ENCODE measurements at places on chromosomes 11 and 22.

- no peak for DNase-seq
These were observed 40.0 kb upstream of the LRRC4C start for GRCh38 chr11:41499429-41499828.

DNA sequence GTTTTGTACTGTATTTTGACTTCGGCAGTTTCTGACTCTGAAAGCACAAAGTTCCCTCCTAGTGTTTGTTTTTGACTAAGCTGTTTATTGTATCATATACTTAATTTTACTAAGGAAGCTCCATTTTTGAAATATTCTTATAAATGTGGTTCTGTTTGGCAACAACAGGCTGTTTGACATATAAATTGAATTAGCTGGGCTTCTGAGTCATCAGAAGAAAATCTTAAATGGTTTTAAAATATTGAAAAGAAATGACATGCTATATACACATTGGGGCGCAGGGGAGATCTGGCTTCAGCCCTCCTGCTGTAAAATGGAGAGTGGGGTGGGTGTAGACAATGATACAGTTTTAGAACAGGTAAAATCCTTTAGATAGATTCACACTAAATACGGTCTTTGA, 38.6 kb downstream of the SHISA8 start:
- DNase-seq: no peak

- DNase-seq: no peak
These were observed 17.0 kb downstream of the KCNE3 start for GRCh38 chr11:74450318-74450717.

DNA sequence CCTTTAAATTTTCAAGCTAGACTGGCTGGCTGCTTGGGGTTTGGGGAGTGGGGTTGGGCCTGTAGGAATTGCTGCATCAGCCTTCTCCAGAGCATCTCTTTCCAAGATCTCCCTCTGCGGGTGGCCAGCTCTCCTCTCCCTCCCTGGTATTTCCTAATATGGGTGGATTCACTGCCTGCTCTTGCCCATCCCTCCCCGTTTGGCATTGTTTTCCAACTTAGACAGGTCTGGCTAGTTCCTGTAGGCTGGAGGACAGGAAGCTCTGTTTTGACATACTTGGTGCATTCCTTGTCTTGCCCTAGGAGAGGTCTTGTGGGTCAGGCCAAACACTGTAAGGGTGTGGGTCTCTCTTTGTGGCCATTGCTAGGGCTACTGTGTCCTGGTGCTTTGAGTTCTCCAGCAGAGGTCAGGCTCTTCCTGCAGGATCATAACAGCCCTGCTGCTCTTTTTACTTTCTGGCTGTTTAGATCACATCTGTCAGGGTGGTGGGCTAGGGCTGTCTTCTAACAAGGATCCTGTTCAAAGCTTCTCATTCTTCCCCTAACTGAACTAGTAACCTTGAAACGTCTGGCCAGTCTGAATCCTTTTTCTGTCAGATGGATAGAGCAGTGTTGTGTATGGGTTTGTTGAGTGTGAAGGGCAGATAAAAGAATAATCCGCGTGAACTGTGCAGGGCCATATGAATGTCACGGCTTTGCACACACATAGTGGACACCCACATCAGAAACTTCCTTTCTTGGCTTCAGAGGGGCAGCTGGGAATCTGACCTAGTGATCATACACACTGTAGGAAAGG, 18.3 kb upstream of the MICALL1 start:
- DNase-seq: peak; percentile 25

GRCh38 chr11:14308114-14308896, 50.7 kb downstream of the RRAS2 start:
- DNase-seq: no peak

DNA sequence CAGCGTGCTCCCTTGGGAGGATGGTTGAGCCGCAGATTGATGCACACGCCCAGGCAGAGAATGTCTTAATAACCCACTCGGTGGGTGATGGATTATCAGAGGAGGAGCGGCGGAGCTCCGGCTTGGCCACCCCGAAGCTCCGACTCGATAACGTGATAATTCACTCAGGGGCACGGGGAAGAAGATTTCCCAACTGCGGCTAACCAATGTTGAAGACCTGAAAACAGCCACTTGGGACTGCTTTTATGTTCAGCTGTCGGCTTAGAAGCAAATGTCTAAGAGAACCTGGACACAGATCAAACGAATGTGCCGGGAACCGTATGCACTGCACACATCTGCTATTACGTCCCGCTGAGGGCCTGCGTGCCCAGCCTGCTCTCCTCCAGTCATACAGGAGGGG, 206.8 kb upstream of the CADM1 start:
- DNase-seq: no peak

- peak; percentile 18 for DNase-seq
These were observed 758 bp downstream of the GALNT18 start for GRCh38 chr11:11620921-11621572.

DNA sequence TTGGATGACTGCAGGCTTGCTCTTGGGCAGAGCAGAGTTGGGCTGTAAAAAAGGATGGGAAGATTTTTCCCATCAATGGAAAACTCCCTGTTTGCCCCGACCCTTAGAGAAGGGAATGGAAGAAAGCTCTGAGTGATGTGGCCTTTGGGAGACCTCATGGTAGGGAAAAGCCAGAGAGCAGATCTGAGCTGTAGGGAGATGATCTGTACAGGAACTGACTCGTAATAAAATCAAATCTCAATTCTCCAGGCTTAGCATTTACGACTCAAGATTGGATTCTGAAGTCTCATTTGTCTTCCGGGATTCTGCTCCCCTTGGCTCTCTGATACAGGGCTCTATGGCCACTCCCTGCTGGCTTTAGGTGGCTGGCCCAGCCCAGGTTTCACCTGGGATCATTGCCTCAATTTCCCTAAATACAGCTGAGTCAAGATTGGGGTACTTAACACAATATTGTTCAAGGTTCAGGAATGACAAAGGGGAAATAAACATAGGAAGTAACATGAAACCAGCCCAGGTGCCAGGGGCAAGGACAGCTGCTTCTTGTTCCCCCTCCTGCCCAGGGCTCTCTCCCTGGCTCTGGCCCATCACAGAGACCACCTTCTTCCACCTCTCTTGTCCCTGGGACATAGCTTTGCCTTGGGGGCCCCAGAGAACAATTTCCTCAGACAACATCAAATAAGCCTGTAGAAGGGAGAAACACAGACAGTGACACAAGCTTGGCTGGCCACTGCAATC, 38.4 kb upstream of the THY1 start:
- no peak for DNase-seq

DNA sequence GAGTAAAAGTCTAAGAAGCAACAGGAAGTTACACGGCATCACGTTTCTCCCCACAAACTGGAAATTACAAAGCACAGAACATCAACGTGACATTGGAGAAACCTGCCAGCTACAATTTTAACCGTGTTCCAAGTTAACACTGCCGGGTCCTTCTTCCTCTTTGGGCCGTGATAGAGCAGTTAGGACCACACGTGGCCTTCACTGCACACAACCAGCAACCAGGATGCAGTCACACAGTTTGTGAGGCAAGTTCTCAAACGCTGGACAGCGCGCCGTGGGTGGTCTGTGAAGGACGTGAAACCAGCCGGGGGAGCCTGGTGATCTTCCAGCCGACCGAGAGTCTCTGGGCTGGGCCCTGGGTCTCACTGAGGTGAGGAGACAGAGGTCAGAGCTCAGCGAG, 14.6 kb downstream of the C11orf21 start:
- DNase-seq: peak; percentile 1

- no peak for DNase-seq
These were observed 19.1 kb upstream of the FDX1 start for GRCh38 chr11:110410651-110411050.

- DNase-seq: no peak
These were observed 6.8 kb downstream of the C11orf24 start for GRCh38 chr11:68264741-68265540.

DNA sequence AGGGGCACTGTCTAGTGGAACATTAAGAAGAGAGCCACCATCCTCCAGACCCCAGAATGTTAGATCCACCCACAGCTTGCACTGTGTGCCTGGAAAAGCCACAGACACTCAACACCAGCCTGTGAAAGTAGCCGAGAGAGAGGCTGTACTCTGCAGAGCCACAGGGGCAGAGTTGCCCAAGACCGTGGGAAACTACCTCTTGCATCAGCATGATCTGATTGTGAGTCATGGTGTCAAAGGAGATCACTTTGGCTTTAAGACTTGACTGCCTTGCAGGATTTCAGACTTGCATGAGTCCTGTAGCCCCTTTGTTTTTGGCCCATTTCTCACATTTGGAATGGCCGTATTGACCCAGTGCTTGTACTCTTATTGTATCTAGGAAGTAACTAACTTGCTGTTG, 115.9 kb upstream of the CCDC179 start:
- DNase-seq: no peak

DNA sequence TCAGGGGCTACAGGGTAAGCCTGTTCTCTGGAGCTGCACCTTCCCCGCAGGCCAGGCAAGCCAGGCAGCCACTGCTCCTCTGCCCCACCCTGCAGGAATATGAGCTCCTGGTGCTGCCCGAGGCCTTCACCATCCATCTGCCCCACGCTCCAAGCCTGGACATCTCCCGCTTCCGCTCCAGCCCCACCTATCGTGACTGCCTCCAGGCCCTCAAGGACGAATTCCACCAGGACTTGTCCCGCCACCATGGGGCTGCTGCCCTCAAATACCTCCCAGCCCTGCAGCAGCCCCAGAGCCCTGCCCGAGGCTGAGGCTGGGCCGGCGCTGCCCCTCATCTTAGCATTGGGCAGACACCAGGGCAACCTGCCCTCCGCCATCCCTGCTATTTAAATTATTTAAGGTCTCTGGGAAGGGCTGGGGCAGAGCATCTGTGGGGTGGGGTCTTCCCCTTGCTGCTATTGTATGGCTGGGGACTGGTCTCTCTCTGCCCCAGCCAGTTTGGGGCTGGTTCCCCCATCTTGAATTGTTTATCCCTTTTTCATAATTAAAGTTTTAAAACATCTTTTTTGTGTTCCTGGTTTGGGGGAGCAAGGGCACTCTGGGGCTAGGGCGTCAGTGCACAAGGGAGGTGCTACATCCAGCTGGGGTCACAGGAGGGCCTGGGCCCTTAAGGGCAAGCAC, 6.2 kb downstream of the LARGE2 start:
- DNase-seq: no peak

DNA sequence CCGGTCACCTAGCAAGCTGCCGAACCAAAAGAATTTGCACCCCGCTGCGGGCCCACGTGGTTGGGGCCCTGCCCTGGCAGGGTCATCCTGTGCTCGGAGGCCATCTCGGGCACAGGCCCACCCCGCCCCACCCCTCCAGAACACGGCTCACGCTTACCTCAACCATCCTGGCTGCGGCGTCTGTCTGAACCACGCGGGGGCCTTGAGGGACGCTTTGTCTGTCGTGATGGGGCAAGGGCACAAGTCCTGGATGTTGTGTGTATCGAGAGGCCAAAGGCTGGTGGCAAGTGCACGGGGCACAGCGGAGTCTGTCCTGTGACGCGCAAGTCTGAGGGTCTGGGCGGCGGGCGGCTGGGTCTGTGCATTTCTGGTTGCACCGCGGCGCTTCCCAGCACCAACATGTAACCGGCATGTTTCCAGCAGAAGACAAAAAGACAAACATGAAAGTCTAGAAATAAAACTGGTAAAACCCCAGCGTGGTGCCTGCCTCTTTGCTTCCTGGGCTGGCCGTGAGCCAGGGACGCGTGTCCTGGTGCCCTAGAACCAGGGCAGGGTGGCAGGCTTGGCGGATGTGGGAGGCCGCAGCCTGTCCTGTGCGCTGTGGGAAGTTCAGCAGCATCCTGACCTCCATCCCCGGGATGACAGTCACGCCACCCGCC, 13.2 kb downstream of the CCND1 start:
- DNase-seq: no peak

DNA sequence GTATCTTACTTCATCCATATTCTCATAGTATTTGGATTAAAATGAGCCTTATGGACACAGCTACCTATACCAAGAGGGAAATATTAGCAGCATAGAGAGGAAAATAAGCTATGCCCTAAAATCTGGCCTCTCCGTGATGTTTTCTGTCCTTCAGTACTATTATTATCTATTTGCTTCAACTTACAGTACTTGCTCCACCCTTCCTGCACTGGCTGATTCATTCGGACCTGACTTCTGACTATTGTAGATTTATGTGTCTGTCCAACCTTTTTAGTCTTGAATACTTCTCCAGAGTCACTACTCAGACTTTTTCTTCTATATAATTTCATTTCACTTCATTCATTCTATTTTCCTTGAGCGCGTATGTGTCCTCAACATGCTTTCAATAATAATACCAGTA, 45.1 kb upstream of the SESN3 start:
- DNase-seq: no peak

- no peak for DNase-seq
These were observed 43.1 kb upstream of the GCAT start for GRCh38 chr22:37764622-37765021.

GRCh38 chr11:113365895-113366294, 21.7 kb upstream of the ANKK1 start:
- DNase-seq: peak; percentile 10

DNA sequence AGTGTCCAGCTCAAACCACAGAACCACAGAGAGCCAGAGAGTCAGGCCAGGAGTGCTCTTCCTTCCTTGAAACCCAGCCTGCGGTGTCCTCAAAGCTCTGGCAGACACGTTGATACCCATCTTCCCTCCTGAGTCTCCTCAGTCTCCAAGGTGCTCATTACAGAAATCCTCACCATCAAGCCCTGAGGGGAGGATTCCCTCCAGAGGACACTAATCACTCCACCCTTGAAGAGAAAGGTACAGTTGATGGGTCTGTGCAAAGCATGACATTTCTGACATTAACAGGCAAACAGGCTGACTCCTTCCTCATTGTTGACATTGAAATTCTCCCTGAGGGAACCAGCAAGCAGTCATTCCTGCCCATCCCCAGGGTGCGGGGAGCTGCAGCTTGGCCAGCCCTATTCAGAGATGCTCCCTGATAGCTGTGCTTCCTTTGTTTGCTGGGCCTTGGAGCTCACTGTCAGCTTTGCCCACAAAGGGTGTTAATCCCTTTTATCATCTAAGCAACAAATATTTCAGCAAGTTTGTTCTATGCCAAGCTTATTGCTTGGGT, 101.7 kb upstream of the CSNK2A3 start:
- DNase-seq: no peak

DNA sequence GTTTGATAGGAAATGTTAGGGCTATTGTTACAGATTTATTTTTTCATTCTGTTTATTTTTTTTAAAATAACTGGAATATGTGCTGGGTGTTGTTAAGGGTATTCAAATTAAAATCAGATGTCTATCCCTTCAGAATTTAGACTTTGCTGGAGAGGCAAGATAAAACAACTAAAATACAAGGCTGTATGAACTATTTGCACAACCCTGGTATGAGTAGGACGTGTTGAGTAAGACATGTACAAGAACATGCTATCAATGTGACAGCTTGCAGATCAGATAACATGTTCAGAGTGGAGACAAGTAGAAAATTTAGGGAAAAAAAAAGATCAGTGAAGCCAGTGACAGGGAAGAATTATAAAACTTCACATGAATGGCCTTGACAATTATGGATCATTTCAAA, 853.5 kb downstream of the METTL15 start:
- no peak for DNase-seq

DNA sequence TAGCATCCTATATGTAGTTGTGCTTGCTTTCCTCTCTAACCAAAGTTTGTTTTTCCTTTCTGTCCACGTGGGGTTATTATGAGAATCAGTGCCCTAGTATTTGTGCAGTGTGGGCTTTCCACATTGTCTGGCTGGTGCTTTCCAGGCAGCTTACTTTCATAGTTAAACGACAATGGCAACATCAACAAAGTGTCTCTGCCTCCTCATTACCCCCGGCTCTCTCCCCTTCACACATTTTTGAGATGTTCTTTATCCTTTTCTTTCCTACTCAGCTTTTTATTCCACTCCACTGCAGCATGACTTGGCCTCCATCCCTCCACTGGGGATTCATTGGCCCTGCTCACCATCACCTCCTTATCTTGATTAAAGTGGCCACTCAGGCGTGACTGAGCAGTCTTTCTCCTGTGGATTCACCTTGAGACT, 19.1 kb downstream of the SPECC1L start:
- DNase-seq: no peak

GRCh38 chr11:34091825-34092224, 13.6 kb upstream of the NAT10 start:
- DNase-seq: no peak
